ENCODE measurements at places on chromosomes 12 and 14.

DNA sequence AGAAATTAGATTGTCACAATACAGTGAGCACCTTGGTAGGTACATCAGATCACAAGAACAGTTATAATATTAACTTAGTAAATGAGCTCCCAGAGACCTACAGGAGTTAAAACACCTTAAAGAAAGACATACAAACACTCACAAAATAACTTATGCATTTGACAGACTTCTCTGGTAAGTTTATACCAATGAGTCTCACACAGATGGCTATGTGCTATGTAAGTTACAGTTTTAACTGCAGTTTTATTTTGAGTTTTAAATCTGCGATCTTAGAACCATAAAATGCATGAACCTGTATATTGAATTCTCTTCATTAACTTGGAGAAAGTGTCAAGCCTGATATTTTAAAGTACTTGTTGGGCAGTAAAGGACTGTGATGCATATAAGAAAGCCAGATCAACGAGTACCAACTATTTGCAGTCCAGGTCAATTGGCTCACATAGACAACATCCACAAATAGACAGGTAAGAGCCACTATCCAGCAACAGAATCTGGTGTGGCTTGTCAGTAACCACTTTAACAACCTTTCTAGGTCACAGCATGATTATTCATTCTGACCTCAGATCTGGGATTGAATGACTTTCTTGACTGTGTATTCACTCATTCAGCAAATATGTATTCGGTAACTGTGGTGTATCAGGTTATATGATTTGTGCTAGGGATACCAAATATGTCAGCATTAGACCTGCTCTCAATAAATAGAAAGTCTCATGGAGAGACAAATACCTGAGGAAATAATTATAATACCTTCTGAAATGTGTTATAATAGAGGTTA lies 856.6 kb upstream of the MGAT4C start:
- no peak for DNase-seq

- DNase-seq, result no peak
Measured at GRCh38 chr14:94374749-94375260, 13.6 kb downstream of the SERPINA1 start.

- DNase-seq, result no peak
Measured at GRCh38 chr12:118271183-118271582, 101.5 kb downstream of the TAOK3 start.

DNA sequence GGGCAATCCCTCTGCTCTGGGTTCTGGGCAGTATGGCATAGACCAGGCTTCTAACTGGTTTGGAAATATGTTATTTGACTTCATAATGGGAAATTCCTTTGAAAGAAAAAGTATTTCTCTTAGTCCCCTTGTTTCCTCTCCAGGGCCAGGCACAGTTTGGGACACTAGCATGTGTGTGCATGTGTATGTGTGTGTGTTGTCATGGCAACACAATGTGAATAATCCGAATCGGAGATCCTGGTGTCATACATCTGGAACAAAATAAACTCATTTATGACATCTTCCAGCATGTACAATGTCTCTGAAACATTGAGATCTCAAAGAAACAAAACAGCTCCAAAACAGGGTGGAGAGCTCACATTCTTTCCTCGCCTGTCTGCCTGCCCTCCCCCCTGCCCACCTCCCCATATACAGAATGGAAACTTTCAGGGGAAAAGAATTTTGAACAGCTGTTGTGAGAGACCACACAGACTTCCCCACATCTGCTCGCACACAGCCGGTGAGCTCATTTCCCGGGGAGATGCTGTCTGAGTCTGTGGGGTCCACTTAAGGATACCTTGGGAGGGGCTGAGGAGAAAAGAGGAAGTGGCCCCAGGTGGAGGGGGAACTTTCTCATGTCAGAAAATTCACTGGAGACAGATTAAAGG lies 55.5 kb upstream of the PARP11 start:
- no peak for DNase-seq

- DNase-seq, result no peak
Measured at GRCh38 chr12:69196302-69197288, 42.8 kb upstream of the CPSF6 start.

DNA sequence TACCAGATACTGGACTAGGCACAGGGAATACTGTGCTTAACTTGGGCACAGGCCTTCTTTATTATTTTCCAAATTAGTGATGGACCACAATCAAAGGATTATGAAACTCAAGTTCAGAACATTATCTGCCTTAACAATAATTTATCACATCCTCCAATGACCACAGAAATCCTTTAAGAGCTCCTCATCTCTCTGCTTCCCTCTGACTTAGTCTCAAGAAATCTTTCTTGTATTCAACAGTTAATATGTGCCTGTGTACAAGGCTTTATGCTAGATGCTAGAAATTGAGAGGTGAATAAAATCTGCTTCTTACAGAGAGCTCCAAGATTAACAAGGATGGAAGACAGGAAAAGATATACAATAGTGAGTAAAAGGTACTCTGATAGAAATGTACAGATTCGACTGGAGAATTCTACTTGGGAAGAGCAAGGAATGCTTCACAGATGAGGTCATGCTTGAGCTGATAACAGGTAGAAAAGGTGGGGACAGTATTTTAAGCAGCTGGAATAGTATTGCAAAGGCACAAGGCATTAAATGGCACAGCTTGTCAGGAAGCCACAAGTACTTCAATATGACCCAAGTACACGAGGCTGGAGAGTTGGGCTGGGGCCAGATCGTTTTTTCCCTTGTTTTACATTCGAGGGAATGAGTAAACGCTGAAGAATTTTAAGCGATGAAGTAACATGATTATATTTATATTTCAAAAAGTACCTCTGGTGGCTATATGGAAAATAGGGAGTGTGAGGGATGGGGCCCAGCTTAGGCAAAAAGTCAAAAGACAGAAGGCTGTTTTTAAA lies 55.1 kb upstream of the ARID2 start:
- DNase-seq, result peak; percentile 6

DNA sequence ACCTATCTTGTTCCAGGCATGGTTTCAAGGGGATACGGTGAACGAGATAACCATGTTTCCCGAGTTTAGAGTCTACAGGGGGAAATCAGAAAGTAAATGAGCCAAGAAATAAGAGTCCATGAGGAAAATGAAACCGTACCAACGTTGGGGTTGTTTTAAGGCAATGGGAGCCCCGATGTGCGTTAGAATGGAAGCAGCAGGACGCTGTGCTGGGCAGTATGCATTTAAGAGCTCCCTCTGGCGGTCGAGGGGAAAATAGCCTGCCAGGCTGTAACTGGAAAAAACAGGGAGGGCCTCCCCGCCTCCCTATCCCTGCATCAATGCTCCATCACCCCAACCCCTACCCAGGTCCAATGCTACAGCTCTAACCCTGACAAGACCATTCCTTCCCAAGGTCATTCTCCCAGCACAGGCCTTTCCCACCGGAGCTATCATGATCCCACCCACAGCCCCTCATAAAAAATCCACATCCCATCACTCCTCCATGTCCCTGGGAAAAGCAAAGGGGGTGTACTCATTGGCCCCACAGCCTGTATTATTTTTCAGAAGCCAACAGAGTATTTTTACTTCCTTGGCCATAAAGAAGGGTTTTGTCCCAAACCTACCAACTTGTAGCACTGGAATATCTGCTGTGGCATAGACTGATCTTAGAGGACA lies 226.3 kb upstream of the NOS1 start:
- DNase-seq, result no peak

DNA sequence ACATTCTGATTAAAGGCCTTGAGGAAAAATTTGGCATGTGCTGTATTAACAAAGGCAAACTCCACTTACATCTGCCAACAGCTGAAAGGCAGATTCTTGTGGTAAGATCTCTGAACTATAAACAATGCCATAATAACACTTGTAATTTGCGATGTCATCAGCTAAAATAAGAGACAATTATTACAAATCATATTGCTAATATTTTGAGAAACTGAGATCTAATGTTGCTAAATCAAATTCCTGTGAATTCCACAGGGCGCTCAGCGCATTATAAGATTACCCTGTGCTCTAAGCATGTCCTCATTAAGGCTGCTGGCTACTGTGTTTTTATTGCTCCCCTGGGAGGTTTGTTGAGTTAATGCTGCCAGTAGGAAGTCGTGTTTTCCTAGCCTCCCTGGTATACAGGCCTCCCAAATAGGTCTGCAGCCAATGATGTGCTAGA lies 244.8 kb downstream of the DACT1 start:
- DNase-seq, result no peak

DNA sequence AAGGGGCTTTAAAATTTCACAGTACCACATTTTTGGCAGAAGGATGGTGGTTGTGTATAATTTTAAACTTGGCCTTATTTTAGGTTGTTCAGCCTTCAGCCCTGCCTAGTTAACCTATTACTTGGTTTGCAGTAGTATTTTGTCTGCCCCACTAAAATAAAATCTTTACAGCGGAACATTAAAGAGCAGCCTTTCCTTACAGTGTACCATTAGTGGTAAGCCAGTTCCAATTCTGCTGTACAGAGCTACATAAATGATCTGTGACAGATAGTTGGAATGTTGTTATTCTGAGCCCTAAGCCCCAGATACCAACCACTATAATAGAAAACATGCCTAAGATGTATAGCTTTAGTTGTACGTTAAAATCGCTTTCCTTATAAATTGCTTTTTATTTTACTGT lies 56.2 kb downstream of the SLC38A6 start:
- no peak for DNase-seq

- DNase-seq, result no peak
Measured at GRCh38 chr12:94095618-94096017, 52.8 kb upstream of the PLXNC1 start.

GRCh38 chr12:95766356-95767019 lies 24.1 kb downstream of the NTN4 start:
- DNase-seq, result no peak

GRCh38 chr12:89245090-89245489 lies 107.2 kb downstream of the DUSP6 start:
- DNase-seq, result no peak

- no peak for DNase-seq
Measured at GRCh38 chr14:91258011-91258618, 13.6 kb upstream of the GPR68 start.
